ENCODE measurements at places on chromosomes 2 and 18.

DNA sequence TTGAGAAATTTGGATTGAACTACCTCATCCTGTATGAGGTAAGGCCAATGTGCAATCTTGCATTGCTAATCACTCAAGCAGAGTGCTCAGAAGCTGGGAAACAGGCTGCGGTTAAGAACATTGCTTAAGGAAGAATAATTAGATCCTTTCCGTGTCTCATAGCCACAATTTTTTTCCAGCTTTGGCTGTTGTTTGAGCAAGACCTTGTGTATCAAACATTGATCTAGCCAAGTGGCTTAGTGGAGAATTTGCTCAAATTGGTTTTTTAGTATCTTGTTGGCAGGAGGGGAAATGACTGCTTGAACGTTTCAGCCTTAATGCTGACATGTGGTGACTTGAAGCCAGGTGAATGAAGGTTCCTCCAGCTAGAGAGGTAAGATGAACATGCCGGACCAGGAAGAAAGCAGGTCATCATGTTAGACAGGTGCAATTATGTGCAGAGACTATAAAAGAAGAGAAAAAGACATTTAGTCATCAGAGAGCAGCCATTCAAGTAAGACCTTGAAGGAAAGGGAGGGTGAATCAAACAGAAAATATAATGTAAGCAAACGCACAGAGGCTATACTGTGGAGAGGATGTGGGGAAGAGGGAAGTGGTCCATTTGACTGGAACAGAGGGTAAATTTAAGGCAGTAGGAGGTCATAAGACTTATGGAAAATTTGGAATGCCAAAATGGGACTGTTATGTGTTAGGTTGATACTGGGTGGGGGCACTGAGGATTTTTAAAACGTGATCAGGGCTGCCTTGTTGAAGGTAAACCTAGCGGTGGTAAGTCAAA is 98.9 kb upstream of the CYP1B1 start:
- peak; percentile 96 for DNase-seq

- no peak for DNase-seq
Measured at GRCh38 chr18:58570360-58571064, 58.4 kb downstream of the ALPK2 start.

DNA sequence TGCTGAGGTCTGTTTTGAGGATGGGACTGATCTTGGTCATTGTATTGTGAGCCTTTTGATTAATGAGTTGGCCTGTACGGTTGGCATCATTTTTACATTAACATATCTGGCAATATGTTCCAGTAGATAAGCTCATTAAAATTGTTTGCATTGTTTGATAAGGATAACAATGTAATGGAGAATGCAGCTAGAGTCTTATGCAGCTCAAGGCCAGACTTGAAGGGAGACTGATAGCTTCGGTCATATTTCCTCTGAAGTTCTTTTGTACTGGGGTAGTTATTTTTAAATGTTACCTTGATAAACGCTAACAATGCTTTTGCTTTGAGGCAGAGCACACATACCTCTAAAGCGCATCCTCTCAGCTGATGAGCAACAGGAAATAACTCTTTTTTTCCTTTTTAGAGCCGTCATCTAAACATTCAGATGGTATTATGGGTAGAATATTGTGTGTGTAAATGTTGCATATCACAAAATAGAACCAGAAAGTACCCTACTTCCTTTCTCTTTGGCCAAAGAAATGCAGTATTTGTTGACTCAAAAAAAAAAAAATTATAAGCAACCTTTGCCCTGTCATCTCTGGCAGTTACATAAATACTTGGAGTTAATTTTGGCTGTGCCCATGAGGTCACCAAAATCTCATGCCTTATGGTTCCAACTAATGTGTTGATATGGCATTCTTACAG is 1.3 kb downstream of the MAPRE2 start:
- no peak for DNase-seq

DNA sequence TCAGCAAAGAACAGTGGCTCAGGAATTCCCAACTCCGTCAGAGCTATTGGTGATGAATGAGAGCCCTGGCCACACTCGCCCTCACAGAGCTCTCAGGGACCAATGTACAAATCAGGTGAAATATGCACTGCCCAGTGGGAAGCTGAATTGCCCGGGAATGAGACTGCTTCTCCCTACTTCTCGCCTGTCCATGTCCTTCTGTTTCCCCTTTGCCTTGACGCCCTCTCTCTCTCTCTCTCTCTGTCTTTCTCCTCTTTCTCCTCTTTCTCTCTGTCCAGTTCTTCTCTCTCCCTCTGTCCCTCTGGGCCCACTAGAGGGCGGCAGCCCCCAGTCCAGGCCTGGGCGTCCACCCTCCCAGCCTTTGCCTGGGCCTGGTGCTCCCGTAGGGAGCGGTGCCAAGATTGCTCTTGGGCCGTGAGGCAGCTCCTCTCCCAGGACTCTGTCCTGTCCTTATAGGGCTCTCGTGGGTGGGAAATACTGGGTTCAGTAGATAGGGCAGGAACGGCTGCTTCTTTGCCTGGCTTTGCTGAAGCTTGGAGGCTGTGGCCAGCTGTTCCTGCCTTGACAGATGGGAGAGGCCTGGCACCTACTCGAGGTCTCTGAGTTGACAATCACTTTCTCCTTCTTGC is 28.4 kb upstream of the PUM2 start:
- DNase-seq, result peak; percentile 81

DNA sequence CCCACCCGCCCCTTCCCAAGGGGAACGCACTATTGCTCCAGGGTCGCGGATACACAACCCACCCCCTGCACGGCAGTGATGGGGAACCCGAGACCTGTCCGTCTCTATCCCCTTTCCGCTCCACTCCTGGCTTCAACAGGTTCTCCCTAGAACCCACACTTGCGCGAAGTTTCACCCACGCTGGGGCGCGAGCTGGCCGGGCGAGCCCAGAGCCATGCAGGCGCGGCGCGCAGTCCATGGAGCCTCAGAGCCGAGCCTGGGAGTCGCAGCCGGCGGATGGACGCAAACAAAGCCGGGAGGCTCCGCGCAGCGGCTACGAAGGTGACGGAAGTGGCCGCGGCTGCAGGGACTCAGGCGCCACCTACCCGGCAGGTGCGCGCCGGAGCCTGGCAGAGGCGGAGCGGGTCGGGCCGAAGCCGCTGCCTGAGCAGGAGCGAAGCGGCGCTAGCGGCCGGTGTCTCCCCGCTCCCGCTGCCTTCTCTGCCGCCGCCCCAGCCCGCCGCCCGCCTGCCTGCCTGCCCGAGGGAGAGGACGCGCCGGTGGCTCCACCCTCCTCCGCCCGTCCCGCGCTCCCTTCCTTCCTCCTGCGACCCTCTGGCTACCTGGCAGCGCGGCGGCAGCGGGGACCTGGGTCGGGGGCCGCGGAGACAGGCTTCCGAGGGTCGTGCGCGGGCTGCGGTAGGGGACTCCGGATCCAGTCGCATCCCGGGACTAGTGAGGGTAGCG is 14.0 kb downstream of the ALPG start:
- DNase-seq, result no peak

GRCh38 chr18:52617931-52618330 is 277.9 kb downstream of the DCC start:
- no peak for DNase-seq

- peak; percentile 49 for DNase-seq
Measured at GRCh38 chr2:158953454-158953853, 15.0 kb upstream of the TANC1 start.

DNA sequence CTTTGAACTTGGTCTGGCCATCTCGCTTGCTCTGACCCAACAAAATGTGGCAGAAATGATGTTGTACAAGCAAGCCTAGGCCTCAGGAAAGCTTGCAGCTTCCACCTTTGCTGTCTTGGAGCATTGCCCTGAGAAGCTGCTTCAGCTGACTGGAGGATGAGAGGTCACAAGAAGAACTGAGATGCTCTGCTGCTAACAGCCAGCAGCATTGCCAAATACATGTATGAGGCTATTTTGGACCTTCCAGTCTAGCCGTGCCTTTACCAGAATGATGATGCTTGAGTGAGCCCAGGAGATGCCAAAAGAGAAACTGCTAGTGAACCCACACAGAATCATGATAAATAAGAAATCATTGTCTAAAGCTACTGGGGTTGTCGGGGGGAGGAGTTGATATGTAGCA is 13.2 kb upstream of the ITGAV start:
- peak; percentile 70 for DNase-seq

- DNase-seq, result no peak
Measured at GRCh38 chr18:69574401-69574800, 173.7 kb downstream of the DOK6 start.

GRCh38 chr18:9824474-9824832 is 61.3 kb upstream of the TXNDC2 start:
- DNase-seq, result no peak

Measured in kidney glomerular epithelial cell (primary cell).